ENCODE measurements at places on chromosomes 5 and 9.

GRCh38 chr9:72200452-72200851 is 51.2 kb downstream of the GDA start:
- DNase-seq = no peak

GRCh38 chr9:903886-904285 is 62.4 kb downstream of the DMRT1 start:
- no peak for DNase-seq

GRCh38 chr5:10333154-10334006 is 20.1 kb upstream of the MARCHF6 start:
- peak; percentile 32 for DNase-seq

DNA sequence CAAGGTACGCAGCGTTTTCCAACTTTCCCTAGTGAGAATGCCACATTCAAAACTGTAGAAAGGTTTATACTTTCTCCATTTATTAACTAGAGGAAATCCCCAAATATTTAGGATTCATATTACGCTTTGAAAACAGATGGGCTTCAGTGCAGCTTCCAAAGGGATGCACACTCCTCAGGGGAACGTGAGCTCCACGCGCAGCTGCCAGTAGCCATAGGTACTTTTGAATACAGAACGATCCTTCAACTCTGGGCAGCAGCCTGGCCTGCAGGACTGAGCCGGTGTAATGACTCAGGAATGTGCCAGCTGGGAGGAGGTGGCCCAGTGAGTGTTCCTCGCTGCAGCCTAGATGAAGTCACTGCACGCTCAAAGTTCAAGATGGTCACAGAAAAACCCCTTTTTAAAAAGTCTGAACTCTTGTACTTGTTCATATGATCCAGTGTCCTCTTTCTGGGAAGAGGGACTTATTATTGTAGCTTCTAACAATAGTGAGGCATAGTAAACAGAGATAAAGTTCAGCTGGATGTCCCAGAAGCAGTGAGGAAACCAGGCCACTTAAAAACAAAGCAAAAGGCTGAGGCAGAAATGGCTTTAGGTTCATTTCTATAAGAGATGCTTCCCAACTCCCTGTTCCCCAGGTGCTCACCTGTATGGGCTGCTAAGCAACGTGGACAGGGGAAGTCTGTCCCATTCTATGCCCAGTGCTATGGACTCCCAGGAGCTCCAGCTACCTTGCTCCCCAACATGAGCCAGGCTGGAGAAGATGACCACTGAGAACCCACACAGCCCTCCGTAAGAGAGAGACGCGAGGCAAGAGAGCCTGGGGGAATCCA is 130.0 kb downstream of the LHFPL2 start:
- peak; percentile 90 for DNase-seq

GRCh38 chr9:124394596-124394995 is 20.6 kb downstream of the PSMB7 start:
- no peak for DNase-seq

- DNase-seq = no peak
Measured at GRCh38 chr5:135360278-135361274, 38.5 kb downstream of the MACROH2A1 start.

DNA sequence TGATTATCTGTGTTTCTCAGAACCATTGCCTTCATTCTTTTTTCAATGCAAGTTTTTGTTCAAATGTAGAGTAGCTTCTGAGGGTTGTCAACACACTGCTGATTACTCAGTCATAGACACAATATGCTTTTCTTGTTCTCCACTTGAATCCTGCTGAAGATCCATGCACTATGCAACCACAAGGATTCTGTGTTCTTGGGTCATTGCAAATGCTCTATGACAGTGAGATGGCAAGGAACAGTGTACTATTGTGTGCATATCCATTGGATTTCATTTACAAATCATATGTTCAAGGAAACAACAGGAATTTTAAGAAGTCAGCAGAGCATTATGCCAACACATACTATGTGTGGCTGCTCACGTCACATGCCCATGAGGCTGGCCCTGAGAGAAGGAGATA is 1590.2 kb downstream of the EFNA5 start:
- no peak for DNase-seq

DNA sequence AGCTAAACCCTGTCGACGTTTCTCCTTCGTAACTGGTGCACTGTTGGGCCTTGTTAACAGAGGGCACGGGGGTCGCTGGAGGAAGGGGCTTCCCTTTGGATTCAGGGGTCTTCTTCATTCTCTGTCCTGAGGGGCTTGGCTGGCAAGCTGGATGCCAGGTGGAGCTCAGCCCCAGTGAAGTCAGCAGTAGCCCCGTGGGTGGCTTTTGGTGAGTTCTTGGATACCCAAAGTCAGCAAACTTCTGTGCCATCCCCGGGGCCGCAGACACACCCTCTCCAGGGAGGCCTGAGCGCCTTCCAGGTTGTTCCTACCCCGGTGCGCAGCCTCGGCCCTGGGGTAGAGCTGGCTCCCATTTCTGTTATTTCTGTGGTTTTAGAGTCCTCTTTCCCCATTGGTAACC is 12.3 kb upstream of the OBP2A start:
- no peak for DNase-seq

DNA sequence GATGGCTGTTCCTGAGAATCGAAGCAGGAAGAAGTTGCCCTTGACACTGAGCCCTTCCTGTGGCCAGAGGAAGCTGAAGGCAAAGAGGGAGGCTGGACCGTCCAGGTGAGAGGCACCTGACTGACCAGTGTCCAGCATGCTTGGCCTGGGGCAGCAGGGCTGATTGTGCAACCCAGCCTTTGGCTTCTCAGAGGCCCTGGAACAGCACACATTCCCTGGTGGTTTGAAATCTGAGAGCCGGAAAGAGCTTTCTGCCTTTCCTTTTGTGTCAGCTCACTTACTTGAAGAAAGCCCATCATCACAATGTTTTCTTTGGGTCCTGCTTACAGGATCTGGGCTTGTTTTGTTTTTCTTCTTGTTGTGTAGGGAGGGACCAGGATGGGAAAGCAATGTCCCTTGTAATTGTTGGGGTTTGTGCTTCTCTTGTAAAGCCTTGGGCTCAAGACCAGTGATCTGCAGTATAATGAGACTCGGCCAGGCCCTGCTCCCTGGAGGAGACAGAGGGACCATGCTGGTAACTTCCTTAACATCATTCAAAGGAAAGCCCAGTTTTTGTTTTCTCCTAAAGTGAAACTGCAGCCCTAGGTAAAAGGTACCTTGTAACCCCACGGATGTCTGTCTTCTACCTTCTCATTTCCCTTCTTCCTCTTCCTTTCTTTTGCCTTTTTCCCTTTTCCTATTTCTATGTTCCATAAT is 213.7 kb downstream of the NXNL2 start:
- DNase-seq = peak; percentile 63

GRCh38 chr5:136166909-136167308 is 26.1 kb downstream of the SMIM32 start:
- DNase-seq = no peak

GRCh38 chr5:32233220-32233695 is 59.1 kb upstream of the GOLPH3 start:
- DNase-seq = no peak

- DNase-seq = no peak
Measured at GRCh38 chr5:159089675-159090074, 10.0 kb downstream of the EBF1 start.

- no peak for DNase-seq
Measured at GRCh38 chr5:91311168-91311696, 71.9 kb downstream of the ARRDC3 start.

GRCh38 chr9:21789541-21790037 is 12.8 kb upstream of the MTAP start:
- peak; percentile 87 for DNase-seq

Measured in fibroblast of skin of back (primary cell).